ENCODE measurements at places on chromosomes 11 and 22.

GRCh38 chr11:36292311-36292722 lies 3.1 kb upstream of the COMMD9 start:
- no peak for DNase-seq

- no peak for DNase-seq
Observed at GRCh38 chr11:61685617-61685967, 5.4 kb downstream of the DAGLA start.

GRCh38 chr11:24934733-24935439 lies 438.0 kb downstream of the LUZP2 start:
- no peak for DNase-seq

- DNase-seq: no peak
Observed at GRCh38 chr22:48894064-48894671, 933.5 kb downstream of the BRD1 start.

GRCh38 chr11:59263225-59263894 lies 50.6 kb upstream of the MPEG1 start:
- DNase-seq: no peak

GRCh38 chr22:39313258-39314001 lies 6.0 kb downstream of the RPL3 start:
- DNase-seq: no peak

- no peak for DNase-seq
Observed at GRCh38 chr22:25069758-25070481, 117.4 kb downstream of the KIAA1671 start.

GRCh38 chr11:119025978-119026766 lies 4.5 kb downstream of the SLC37A4 start:
- no peak for DNase-seq

- DNase-seq: no peak
Observed at GRCh38 chr11:69008737-69009440, 4.2 kb downstream of the MRGPRF start.

DNA sequence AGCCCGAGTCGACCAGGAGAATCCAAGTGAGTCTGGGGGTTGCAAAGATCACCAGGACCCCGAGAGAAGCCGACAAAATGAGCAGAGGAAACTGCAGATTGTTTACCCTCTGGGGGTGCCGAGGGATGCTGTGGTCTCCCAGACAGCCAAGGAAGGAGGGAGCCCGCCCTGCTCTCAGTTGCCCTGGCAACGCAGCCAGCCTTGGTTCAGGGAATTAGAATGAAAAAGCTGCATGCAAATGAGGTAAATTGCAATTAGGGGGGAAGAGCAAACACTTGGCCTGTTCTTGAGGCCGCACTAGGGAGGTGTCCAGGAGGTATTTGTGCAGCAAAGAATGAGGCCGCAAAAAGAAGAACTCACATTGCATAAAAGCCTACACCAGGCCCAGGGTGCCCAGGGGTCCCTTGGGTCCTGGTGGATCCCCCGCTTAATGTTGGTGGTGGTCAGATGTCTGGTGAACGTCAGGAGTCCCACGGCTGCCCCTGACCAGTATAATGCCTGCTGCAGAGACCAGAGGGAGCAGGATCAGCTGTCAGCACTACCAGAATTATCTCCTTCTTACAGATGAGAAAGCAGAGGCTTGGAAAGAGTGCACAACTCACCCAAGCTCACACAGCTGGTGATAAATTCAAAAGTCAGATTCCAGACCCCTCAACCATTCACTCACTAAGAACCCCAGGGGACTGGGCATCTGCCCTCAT lies 40.3 kb upstream of the ATXN10 start:
- DNase-seq: no peak

GRCh38 chr11:120713296-120713695 lies 201.7 kb downstream of the GRIK4 start:
- DNase-seq: no peak

DNA sequence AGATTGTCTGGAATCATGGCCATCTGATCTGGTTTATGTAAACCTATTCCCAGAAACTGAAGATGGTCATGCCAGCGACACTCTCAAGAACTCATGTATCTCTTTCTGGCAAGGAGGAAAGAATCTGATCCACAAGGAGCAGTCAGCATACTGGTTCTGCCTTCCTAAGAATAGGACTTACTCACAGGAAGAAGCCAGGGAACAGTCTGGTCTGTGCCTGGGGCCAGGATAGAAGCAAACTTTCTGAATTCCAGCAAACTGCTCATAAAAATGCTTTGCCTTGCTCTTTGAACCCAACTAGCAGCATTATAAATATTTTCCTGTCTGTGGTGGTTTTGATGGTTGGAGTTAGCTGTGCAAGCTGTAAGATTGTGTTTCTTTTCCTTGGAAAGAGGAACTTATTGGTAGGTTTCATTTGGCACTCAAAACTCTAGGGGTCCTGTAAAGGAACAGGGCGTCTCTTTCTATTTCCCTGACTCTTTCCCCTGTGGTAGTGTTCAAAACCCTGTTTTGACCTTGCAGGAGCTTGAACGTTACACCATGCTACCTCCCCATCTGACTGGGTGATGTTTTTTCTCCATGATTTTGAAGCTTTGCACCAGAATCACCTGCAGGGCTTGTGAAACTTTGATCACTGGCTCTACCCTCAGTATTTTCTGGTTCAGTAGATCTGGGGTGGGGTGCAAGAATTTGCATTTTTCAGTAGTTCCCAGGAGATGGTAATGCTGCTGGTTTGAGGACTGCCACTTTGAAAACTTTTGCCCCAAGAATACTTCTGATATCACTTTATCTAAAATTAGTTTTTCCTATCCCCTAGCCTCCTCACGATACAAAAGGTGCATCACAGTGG lies 627.8 kb upstream of the ANO5 start:
- DNase-seq: no peak

GRCh38 chr11:16925561-16926065 lies 88.6 kb downstream of the PLEKHA7 start:
- no peak for DNase-seq

- DNase-seq: no peak
Observed at GRCh38 chr11:119042927-119043326, 12.2 kb upstream of the SLC37A4 start.

DNA sequence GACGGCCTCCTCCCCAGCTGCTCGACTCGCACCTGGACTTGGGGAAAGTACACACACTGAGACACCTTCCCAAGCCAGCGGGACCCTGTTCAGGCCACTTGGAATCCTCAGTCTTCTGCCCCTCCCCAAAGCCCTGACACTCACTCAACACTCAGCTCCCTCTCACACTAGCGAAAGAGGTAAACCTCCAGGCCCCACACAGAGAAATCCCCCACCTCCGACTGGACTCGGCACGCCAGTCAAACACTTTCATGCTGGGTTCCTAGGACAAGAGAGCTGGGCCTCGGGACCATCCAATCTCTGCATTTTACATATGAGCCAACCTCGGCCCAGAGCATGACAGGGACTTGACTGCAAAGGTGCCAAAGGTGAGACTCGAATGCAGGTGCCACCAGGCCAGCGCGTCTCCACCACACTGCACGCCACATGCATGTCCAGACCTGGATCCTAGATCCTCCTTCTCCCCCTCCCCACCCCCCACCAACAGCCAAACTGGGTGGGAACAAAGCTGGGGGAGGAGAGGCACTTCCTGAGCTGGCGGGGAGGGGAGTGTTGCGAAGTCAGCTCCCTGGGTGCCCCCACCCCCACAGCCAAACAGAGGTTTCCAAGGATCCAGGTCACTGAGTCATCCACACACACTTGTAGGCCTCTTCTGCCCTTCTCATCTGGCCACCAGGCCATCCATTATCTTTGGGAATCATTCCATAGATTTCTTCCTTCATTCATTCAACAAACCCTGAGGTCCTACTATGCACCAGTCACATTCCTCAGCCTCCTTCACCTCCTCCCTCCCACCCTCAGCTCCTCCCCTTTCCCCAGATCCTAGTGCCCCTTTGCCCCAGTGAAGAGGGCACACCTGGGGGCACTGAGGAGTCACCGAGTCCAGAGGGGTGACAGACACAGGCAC lies 10.7 kb upstream of the CD5 start:
- no peak for DNase-seq

- no peak for DNase-seq
Observed at GRCh38 chr11:11374358-11375148, 21.5 kb upstream of the CSNK2A3 start.

GRCh38 chr22:37504964-37505363 lies 14.3 kb downstream of the CARD10 start:
- no peak for DNase-seq

DNA sequence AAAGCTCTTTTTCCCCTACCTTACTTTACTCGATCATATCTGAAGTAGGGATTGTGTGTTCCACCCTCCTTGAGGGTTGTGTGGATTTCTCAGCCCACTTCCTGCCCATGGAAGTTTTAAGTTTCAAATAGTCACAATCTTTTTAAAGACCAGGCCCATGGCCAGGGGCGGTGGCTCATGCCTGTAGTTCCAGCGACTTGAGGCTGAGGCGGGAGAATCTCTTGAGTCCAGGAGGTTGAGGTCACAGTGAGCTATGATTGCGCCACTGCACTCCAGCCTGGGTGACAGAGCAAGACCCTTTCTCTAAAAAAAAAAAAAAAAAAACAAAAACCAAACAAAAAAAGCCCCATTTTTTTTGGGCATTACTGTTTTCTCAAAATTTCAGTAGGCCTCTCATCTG lies 36.3 kb upstream of the LRRC10B start:
- DNase-seq: no peak

GRCh38 chr11:105357764-105358163 lies 218.2 kb upstream of the CARD18 start:
- DNase-seq: no peak

DNA sequence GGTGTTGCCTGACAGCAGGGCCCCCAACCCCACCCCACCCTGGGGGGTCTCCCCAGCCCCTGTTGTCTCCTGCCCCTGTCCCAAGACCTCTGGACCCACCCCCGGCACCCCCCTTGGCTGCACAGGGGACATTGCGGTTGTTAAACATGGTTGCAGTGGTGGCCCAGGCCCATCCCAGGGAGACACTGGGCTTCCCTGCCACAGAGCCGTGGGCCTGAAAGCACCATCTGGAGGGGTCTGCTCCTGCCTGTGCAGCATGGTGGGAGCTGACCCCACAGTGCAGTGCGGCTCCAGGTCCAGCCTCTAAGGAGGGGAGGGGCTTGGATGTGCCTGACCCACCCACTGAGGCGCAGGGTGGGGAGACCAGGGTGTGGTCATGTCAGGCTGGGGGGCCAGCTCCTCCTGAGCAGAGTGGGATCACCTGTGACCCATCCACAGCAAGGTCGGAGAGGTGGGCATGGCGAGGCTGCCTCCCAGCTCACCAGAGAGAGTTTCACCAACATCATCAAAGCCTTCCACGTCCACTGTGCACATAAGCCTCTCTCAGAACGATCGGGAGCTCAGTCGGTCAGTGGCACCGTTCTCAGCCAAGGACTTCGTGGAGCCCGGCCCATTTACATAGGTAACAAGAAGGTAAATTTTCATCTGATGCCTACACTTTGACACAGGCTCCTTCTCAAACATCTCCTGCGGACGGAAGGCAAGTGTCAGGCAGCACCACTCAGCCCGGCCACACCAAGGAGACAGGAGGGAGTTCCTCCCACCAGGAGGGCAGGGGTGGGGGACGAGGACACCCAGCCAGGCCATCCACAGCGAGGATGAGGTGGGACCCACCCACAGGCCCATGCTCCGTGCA lies 201.1 kb downstream of the BRD1 start:
- DNase-seq: no peak

DNA sequence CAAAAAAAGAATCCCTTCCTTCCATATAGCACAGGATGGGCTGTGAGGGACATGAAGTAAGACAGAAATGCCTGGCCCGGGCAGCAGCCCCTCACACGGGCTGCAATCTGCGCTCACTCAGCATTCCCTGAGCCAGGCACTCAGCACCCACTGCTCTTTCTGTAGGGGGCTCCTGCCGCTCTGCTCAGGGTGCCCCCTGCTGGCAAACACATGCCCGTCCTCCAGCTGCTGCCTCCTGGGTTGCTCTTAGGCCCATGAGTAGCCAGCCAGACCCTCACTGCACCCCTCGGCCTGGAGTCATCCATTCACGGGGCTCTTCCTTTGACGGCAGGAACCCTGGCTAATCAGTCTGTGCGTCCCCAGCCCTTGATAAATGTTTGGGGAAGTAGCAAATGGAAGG lies 6.9 kb downstream of the MCAT start:
- peak; percentile 25 for DNase-seq

DNA sequence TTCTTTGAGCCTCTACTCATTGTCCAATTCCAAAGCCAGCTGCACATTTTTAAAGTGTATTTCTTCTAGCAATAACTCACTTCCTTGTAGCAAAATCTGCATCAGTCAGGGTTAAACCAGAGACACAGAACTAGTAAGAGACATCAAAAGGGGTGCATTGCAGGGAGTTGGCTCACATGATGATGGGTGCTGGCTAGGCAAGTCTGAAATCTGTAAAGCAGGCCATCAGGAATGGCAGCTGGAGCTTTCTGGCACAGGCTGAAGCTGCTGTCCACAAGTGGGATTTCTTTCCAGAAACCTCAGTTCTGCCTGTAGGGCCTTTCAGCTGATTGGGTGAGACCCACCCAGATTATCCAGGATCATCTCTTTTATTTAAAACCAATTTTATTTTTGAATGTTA lies 698.1 kb downstream of the NTM start:
- DNase-seq: no peak

- DNase-seq: no peak
Observed at GRCh38 chr22:49216579-49216978, 611.1 kb downstream of the BRD1 start.

DNA sequence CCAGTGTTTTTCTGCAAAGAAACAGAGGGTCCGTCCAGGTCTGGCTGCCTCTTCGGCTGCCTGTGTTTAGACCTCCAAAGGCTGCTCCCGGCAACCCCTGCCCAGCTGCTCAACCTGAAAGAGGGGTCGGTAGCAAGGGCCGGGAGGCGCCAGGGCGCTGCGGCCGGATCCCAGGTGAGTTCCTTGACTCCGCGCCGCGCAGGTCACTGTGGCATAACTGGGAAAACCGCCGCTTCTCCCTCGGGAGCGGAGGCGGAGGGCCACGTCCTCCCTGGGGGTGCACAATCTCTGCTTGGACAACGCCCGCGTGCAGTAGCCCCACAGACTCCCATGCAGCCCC lies 1.0 kb upstream of the BRSK2 start:
- DNase-seq: no peak

GRCh38 chr11:27722953-27723344 lies 22.7 kb upstream of the BDNF start:
- DNase-seq: no peak

DNA sequence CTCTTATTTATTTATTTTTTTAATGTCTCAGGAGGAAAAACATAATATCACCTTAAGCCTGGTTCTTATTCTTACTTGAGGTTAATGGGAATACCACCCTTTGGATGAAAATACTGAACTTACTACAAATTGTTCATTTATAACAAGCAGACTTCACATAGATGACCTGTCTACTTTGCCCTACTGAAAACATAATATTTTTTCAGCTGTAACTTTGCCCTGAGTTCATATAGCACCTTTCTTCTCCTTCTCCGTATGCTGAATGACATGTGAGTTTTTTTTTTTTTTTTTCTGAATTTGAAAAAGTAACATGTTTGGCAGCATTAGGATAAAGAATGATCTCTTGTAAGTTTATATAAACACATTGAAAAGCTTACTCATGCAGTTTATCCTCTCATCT lies 186.8 kb downstream of the TMEM135 start:
- DNase-seq: no peak
